Subcutaneous preadipocyte (primary cell): ENCODE measurements at places on chromosomes 13 and 19. TPM values are rescaled to one million over a fixed set of nuclear protein-coding genes. Genes with fewer than 3 reads are reported as not detected.

OR10H1 gene
- not detected in 2 replicates for total RNA-seq

HRC gene
- not detected in 2 replicates for total RNA-seq

FGF21 gene
- not detected in 2 replicates for total RNA-seq

TGFBR3L gene
- 0.37 and 0.78 TPM in 2 replicates for total RNA-seq

ADAMTSL5 gene
- total RNA-seq: 1.6 and 2.2 TPM in 2 replicates
